NCI-H1694 (cell line): ENCODE measurements at places on chromosomes 7 and 10.

- DNase-seq, result no peak
Observed at GRCh38 chr7:33354201-33354600, 224.8 kb downstream of the BBS9 start.

- DNase-seq, result no peak
Observed at GRCh38 chr10:13956826-13957225, 370.1 kb downstream of the PRPF18 start.

GRCh38 chr7:148182264-148182663, 408.3 kb upstream of the C7orf33 start:
- DNase-seq, result no peak

- DNase-seq, result no peak
Observed at GRCh38 chr7:158289761-158290523, 297.7 kb downstream of the PTPRN2 start.

DNA sequence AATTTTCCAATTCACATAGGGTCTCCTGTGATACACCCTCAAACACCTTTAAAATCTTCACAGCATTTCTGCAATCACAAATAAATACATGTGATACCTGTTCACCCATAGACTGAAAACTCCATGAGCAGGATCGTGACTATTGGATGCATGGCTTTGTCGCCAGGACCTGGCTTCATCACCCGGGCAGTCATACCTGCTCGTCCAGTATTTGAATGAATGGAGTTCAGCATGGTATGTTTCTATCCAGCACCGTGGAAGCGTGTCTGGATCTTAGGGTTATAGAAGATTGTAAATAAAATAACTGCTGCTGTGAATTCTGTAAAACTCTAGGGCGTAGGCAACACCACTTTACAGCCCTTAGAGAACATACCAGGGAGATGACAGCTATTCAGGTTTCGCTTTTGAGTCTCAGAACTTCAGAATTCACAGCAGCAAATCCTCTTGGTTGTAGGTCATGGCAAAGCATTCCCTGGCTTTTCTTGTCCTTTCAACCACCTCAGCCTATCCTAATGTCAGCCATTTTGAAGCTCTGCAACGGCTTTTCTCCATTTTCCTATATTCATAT, 47.4 kb upstream of the USP6NL start:
- DNase-seq, result no peak

GRCh38 chr7:156614434-156615264, 25.9 kb upstream of the RNF32 start:
- DNase-seq, result no peak

DNA sequence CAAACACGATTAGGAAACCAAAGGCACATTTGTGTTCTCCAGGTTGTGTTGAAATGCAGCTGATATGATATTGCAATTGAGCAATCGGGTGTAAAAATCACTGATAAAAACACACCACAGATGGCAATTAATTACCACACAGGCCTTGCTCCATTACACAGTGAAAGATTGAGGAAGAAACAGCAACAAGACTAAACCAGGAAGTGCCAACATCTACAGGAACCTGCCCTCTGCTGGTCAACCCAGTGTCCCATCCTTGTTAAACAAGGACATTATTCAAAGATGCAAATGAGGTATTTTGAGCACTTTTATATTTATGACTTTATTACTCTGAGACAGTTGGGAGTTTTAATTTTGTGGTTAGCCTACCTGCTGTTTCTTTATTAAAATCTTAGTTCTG, 765.6 kb upstream of the GHITM start:
- peak; percentile 70 for DNase-seq

- no peak for DNase-seq
Observed at GRCh38 chr7:77661816-77662215, 34.4 kb upstream of the RSBN1L start.

DNA sequence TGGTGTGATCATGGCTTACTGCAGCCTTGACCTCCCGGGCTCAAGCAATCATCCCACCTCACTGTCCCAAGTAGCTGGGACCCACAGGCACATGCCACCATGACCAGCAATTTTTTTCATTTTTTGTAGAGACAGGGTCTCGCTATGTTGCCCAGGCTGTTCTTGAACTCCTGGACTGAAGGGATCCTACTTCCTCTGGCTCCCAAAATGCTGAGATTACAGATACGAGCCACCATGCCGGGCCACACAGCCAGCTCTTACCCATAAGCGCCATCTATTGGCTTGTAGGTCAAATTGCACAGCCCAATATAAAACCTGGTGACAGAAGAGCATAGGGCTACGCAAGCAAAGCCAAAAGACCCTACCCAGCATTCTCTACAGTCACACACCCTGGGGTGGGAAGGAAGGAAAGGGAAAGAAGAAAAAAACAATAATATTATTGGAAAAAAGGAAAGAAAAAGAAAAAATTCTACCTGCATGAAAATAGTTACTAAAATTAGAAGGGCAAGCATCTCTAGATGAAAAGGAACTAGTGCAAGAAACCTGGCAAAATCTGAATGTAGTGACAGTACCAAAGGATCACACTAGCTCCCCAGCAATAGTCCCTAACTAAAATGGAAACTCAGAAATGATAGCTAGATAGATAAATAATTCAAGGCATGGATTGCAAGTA, 29.4 kb upstream of the AMPH start:
- DNase-seq, result no peak

DNA sequence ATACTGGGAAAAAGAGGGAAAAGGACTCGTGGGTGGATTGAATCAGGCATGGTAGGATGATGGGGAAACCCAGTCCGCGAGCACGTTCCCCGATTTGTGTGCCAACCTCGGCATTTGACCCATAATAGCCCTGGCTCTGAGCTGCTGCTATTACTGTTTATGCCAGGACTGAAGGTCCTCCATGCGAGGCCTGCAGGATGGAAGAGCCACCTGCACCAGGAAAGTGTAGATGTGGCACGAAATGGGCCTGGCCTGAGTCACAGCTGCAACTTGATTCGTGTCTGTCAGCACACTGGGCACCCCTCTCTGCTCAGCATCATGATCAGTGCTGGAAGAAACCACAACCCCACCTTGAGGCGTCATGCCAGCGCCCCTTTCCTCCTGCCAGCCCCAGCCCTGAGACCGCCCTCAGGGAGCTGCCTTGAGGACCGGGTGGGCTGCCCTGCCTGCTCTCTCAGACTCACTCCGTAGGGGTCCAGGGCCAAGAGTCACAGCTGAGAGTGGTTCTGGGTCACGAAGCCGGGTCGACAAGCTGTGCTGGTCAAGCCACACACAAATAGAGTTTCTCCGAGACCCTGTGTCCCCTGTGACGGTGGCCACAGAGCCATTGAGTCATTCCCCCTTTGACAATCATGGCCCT, 74.4 kb downstream of the CHST15 start:
- no peak for DNase-seq

GRCh38 chr10:18968159-18968558, 80.4 kb upstream of the MALRD1 start:
- DNase-seq, result no peak

DNA sequence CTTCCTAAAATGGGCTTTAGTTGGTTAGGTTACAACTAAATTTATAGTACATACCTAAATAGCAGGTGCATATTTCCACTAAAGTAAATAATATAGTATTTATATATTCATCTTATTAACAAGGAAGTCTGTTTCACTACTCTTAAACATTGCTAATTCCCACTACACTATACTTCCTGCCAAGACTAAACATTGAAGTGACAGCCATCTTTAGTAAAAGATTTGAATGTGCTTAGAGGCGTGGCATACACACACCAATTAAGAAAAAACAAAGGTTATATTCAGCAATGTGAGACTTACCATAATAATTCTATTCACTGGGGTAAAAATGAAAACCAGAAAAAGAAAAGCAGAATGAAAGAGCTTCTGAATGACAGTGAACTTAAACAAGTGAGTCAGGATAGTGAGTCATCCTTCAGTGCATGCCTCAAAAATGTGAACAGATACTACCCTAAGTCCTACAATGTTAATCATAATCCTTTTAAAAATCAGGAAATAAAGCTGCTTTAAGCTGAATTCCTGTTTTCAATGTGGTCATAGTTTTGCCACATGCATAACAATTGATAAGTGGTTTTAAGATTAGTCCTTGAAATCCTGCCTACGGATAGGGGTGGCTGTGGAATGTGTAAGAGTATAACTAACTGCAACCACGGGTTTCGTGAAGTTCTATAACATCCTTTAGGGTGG, 59.4 kb downstream of the USP6NL start:
- DNase-seq, result no peak

- no peak for DNase-seq
Observed at GRCh38 chr7:151228024-151228866, 1.2 kb upstream of the ABCF2 start.

- DNase-seq, result no peak
Observed at GRCh38 chr7:16644636-16645592, 640 bp downstream of the ANKMY2 start.

DNA sequence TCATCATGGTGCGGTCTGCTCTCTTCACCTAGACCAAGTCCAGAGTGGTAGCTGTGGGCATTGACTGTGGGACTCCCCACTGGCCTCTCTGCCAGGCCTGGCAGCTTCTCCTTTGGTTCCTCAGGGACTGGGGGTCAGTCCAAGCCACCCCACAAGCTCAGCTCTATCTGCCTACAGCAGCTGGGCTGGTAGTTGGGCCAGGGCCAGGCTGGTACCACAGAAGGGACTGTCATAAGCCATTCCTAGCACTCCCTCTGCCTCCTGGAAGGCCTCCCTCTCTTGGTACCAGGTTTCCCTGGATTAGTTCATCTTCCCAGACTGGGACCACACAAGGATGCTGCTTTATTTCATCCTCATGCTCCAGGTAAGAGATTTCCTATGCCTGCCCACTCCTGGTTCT, 24.2 kb upstream of the UNC5B start:
- DNase-seq, result no peak

DNA sequence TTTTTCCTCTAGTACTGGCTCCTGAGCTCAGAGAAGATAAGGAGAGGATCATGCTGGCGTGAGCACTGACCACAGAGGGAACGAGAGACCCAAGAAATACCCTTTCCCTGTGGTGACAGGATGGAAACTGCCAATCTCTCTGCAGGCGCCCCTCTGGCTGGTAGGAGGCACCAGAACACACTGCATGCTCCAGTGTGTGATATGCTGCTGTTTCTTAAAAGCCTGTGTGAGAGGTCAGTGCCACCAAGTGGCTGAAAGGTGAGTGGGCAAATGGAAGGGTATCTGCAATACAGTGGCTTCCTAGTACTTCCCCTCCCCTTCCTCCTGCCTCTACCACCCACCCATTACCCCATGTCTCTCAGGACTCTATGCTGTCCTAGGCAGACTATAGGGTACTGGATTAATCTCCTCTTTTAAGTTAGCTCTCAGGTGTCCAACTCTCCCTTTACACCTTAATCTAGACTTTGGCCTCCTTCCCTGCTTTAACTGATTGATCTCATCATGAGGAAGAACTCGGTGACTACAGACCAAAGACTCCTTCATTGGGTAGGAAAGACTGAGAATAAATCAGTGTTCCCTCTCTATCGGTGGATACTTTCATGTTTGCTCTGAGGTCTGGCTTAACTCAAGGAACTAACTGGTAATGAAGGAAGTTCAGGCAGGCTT, 283.6 kb downstream of the ADRA2A start:
- DNase-seq, result peak; percentile 18

GRCh38 chr7:131202451-131202850, 125.2 kb upstream of the MKLN1 start:
- no peak for DNase-seq

DNA sequence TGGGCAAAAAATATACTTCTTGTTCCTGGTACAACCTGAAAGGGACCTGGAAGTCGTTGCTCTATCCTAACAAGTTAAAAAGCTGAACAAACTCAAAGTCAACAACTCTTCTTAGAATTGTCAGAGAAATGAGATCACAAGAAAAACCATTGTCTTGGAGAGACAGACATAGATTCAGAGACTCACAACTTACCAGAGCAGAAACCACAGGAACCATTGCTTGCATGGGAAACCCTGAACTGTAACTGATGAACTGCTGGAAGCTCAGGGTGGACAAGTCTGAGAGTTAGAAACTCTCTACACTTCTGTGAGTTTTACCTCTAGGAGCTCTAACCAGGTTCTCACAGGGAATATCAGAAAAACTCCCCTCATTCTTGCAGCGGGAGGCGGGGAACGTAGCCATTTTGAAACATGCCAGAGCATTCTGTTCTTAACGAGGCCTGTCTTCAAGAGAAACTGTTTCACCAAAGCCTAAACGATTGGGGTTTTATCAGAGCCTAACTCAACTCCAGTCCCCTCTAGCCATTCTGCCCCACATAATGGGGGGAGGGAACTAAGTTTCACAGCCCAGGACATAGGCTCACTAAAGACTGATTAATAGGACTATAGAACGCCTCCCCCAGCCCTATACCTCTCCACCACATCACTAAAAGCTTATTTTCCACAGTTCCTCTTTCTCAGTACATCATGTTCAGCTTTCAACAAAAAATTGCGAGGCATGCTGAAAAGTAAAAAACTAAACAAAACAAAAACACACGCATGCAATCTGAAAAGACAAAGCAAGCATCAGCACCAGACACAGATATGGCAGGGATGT, 12.0 kb upstream of the GSDME start:
- DNase-seq, result no peak
